ENCODE measurements at places on chromosomes 5 and 9. TPM values are rescaled to one million over a fixed set of nuclear protein-coding genes. Genes with fewer than 3 reads are reported as not detected.

Gene CCNJL
- total RNA-seq: 5.6 TPM

Gene PSD2
- total RNA-seq: 0.09 TPM

Gene PCDHGB6
- 4.9 TPM for total RNA-seq

Gene SPATA31A3
- total RNA-seq: not detected

Gene SPINK1
- total RNA-seq: not detected

Gene FOXD4
- not detected for total RNA-seq

Gene SLC34A1
- total RNA-seq: not detected

Gene DDX4
- total RNA-seq: not detected

Gene RAB3C
- 1.9 TPM for total RNA-seq

Gene SOWAHA
- total RNA-seq: not detected

Gene IRX1
- total RNA-seq: not detected

GRCh38 chr5:60835554-60835953 lies 8.5 kb downstream of the ELOVL7 start:
- DNase-seq: no peak

- no peak for DNase-seq
Measured at GRCh38 chr9:23811633-23812032, 14.4 kb downstream of the ELAVL2 start.

GRCh38 chr5:14184082-14184481 lies 40.9 kb downstream of the TRIO start:
- no peak for DNase-seq

DNA sequence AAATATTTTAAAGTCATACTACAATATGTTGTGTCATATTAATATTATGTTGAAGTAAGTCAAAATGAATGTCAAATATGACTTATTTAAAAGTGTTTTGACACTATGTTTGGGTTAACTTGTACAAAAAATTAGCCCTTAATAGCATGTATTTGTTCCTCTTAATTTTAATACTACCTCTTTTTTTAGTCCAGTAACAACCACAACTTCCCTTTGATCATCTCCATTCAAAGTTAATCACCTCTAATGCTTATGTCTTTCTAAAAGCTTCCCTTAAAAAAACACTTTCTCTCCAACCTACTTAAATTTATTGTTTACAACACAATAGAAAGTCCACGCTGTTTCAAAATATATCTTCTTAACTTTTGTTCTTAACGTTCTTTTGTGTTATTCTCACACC lies 9.6 kb downstream of the SLCO4C1 start:
- no peak for DNase-seq

- no peak for DNase-seq
Measured at GRCh38 chr9:137247135-137247915, 3.8 kb upstream of the STPG3 start.

DNA sequence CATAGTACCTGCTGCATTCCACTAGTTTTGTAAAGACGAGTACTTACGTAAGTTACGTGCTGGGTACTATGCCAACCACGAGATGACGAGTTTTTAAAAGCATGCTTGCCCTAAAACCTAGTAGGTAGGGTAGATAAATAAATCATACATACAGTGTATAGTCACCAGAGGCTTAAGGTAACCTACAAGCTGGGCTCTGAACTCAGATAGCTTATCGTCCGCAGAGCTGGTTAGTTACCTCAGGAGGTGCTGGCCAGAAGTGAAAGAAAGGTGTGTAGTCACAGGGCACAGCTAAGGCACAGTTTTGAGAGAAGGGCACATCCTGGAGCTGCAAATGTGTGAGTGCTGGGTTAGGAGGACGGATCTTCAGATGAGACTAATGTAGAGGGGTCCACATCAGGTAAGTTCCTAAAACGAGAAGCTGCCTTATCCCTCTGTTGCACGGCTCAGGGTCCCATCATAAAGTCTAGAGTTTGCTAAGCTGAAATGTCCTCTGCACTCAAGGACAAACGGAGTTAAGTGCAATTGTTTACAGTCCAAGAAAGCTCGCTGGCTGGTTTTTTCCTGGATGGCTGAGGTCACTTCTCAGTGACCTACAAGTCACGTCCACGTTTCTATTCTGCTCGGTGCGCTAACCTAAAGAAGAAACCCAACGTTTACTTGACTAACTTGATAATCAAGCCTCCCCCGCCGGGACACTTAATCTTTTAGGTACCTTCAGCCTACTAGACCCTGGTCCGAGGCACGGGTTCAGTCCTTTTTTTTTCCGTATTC lies 1.1 kb upstream of the SNX24 start:
- DNase-seq: peak; percentile 25

GRCh38 chr9:87840134-87840533 lies 42.5 kb upstream of the SPATA31E1 start:
- DNase-seq: no peak

DNA sequence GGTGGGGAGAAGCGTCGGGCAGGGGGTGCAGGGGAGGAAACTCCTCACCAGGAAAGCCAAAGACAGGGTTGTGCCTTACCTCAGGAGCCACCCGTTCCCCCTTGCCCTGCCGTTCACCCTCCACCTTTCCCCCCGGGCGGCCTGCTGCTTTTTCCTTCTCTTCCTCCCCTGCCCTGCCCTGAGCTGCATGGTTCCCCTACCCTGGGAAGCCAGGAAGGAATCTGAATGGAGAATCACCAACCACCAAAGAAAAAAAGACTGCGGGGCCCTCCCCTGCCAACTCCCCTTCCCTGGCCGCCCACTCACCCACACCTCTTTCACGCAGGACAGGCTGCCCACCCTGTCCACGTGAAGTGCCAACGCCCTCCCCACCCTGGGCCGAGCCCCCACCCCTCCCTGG lies 820 bp upstream of the NFX1 start:
- no peak for DNase-seq

DNA sequence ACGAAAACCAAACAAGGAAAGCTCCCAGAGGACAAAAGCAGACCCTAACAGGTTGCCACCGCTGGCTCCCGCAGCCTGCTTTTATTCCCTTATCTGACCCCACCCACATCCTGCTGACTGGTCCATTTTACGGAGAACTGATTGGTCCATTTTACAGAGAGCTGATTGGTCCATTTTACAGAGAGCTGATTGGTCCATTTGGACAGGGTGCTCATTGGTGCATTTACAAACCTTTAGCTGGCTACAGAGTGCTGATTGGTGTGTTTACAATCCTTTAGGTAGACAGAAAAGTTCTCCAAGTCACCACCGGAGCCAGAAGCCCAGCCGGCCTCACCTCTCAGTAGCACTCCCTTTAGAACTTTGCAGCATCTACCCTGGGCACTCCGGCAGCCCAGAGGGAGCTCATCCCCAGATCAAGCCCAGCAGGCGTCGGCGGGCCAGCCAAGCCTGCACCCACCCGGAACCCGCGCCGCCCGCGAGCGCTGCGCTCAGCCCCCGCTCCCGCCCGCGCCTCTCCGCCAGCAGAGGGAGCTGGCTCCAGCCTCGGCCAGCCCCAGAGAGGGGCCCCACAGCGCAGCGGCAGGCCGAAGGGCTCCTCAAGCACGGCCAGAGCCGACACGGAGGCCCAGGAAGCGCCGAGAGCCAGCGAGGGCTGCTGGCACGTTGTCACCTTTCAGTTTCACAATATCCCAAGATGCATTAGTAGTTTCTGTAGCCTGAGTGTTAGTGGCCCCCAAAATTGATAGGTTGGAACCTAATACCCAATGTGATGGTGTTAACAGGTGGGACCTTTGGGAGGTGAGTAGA lies 35.3 kb upstream of the CLPTM1L start:
- peak; percentile 52 for DNase-seq

DNA sequence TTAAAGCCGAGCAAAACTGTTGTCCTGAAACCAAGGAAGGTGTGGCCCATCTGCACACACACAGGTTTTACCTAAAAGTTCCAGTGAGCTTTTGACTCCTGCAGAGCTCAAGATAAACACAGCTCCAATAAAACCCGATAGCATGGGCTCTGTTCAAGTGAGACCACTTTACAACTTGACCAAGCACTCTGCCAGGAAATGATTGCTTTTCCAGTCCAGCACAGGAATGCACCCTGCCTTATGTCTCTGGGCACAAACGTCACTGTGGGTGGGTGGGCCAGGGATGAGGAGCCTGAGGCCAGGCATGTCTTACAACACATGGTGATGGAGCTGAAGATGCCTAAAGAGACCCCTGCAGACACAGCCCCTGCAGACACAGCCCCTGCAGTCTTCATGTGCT lies 115.3 kb downstream of the ROR2 start:
- no peak for DNase-seq

DNA sequence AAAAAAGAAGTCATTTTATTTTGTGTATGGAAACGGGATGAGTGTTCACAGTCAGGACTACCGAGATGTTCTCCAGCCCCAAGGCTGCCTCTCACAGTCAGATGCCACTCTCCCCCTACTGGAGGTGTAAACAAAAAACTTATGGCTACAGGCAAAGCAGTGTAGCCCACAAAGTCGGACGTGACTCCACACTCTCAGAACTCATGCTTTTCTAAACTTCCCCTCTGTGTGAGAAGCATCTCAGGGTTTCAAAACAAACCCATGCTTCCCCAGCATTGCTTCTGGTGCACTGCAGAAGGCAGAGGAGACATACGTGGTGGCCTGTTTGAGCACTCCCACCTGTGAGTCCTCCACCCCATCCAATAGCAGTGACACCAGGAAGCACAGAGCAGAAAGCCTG lies 580.3 kb downstream of the BNC2 start:
- DNase-seq: no peak

- DNase-seq: no peak
Measured at GRCh38 chr5:117973785-117974184, 1014.6 kb downstream of the DTWD2 start.

DNA sequence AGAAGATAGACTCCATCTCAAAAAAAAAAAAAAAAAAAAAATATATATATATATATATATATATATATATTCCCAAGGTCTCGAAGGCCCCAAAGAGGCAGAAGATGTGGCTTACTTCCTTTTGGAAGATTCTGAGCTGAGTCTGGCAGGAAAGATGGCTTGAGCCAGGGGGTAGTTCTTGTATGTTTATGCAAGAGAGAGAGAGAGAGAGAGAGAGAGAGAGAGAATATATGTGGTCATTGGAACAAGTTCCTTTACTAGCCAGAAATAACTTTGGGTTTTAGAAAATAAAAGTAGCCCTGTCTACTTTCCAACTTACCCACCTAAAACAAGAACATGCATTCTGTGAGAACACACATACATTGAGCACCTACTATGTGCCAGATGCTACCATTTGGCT lies 17.6 kb downstream of the NCS1 start:
- DNase-seq: no peak

DNA sequence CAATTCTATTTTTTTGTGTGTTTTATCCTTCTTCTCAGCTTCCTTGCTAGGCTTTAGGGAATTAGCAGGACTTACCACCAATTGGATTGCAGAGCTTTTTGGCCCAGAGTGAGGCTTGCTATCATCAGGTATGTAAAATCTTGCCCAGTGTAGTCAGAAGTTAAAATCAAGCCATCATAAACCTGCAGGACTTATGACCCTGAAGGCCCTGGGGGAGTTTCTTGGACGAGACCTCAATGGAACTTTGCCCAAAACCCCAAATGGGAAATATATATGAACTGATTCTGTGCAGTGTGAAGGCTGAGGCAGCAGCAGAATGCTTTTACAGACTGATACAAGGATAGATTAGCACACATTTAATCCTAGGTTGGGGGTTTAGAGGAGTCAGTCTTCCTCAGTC lies 287.0 kb downstream of the SH3GL2 start:
- DNase-seq: no peak

- DNase-seq: no peak
Measured at GRCh38 chr5:92308679-92309078, 925.6 kb upstream of the ARRDC3 start.

- DNase-seq: no peak
Measured at GRCh38 chr9:19119801-19120440, 7.4 kb downstream of the PLIN2 start.

- DNase-seq: no peak
Measured at GRCh38 chr9:124675261-124676158, 95.6 kb downstream of the NR6A1 start.

- no peak for DNase-seq
Measured at GRCh38 chr5:143347046-143347445, 56.4 kb downstream of the NR3C1 start.

DNA sequence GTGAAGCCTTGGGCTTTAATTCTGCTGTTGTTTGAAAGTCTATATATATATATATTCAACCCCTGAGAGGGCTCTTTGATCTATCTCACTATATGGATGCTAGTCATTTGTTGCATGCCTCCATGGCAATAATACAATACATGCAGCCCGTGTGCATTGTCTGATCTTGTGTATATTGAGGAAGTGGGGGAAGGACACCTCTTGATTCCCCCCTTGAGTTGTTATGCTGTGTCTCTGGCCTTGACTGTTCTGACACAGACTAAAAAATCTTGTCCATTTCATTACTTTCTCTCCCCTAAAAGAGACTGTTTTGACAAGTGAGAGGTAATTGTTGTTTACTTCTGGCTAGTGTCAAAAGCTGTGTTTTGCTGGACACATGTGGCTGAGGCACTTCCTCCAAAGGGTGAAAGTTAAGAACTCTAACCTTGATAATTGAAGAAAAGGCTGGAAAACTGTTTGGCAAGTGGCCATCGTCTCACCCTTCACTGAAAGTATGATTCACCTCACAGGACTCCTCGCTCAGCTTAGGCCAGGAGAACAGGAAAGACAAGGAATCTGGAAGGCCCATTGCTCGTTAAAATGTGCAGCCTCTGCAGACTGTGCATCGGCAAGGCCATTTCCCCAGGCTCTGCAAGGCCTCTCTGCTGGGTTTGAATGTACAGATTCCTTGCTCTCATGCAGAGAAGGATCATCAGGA lies 304.0 kb downstream of the PRELID2 start:
- peak; percentile 25 for DNase-seq

DNA sequence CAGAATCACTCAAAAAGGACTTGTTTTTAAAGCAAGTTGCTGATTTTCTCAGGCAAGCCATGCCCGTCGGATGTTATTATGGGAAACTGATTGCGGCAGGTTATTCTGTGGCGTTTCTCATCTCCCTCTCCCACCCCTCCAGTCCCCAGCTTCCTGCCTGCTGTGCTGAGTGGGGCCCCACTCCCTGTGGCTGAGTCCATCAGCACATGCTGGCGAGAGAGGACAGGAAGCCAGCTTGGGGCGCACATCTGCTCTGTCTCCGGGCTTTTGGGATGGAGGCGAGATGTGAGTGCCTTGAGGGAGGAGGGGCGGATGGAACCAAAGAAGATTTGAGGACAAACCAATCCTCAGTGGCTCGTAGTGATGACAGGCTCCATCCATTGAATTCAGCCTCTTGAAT lies 108.0 kb downstream of the DAPK1 start:
- no peak for DNase-seq

DNA sequence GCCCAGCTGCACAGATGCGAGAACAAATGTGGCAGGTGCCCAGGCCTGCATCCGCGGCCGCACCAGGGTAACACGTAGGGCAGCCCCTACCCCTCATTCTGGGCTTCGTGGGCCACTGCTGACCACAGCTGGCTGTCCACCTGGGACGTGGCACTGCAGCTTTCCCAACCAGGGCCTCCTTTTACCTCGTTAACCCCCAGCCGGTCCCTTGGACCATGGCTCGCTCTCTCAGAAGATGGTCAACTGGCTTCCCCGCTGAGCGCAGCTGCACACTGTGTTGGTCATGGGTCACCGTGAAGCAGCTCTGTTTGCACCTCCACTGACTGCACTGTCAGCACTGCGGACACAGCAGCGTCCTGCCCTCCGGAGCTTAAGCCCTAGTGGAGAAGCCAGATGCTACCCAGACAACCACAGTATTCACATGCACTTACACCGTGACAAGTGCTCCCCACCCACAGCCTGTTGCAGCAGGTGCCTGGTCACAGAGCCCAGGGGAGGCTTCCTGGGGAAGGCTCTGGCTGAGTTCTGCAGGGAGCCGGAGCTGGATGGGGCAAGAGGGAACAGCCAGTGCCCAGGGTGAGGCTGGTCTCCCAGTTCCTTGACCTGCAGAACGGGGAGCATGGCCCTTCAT lies 10.5 kb upstream of the PLEKHG4B start:
- DNase-seq: no peak

- DNase-seq: no peak
Measured at GRCh38 chr5:164361986-164362385, 856.6 kb downstream of the MAT2B start.

GRCh38 chr5:64773533-64773932 lies 4.8 kb downstream of the CWC27 start:
- no peak for DNase-seq

All from left cardiac atrium (tissue), 4 donors.